Stimulated activated CD4-positive, alpha-beta T cell treated with anti-CD3 and anti-CD28 coated beads, TNF-alpha, amount 100 ng/mL, for 4 hours (primary cell): ENCODE measurements at places on chromosomes 3 and 15.

GRCh38 chr15:52370010-52370409 lies 74.4 kb upstream of the MYO5C start:
- DNase-seq = no peak

DNA sequence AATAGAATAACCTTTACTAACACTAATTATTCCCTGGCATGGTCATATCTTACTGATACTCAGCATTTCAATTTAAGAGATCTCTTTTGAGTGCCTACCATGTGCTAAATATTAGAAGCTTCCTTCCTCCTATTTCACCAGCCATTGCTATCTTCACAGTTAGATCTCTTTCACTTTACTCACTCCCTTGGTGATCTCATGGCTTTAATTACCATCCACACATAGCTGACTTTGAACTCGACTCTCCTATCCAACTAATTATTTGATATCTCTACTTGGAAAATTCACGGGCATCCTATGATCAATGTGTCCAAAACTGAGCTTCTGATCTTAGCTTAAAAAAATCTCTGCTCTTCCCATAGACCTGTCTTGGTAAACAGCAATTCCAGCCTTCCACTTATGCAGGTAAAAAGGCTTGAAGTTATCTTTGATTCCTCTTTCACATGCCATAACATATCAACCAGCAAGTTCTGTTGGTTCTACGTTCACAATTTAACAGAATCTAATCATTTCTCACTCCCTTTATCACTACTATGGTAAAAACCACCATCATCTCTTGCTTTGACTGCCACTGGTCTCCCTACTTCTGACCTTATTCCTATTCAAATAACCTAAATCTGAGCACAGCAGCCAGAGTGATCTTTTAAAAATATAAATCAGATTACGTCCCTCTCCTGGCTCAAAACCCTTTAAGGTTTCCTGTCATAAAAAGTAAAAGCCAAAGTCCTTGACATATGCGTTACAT lies 41.8 kb downstream of the HLTF start:
- DNase-seq = no peak

DNA sequence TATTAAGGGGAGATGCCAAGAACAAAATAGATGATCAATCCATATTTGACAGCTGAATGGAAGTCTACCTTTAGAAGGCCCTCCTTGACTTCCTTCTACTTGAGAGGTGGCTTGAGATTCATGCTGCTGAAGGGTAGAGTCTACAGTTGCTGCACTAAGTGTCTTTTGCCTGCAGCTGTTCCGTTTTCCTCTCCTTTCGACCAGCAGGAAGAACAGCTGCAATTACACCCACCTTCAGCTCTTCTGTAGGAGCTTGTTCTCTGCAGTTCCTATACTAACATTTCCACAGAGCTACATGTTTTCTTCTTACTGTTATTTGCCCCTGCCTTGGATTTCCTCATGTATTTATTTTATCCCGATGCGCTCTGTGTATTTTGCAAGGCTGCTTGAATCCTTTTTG lies 79.1 kb downstream of the ARRDC4 start:
- no peak for DNase-seq

DNA sequence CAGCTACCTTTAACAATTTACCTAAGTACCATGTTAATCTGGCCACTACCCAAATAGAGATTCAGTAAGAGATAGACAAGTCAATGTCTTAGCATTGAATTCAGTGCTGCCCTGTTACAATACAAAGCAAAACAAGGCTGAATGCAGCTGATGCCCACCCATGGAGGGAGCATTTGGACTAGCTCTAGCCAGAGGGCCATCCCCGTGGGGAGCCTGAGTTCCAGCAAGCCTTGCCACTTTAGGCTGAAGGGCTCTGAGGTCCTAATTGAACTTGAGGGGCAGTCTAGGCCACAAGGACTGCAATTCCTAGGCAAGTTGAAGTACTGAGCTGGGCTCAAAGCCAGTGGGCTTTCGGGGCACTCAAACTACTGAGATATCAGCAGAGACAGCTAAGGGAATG lies 265.9 kb downstream of the EFHB start:
- DNase-seq = no peak

- no peak for DNase-seq
Measured at GRCh38 chr15:100931143-100931890, 12.2 kb downstream of the LRRK1 start.

GRCh38 chr15:49919034-49919433 lies 200.0 kb downstream of the ATP8B4 start:
- DNase-seq = no peak

DNA sequence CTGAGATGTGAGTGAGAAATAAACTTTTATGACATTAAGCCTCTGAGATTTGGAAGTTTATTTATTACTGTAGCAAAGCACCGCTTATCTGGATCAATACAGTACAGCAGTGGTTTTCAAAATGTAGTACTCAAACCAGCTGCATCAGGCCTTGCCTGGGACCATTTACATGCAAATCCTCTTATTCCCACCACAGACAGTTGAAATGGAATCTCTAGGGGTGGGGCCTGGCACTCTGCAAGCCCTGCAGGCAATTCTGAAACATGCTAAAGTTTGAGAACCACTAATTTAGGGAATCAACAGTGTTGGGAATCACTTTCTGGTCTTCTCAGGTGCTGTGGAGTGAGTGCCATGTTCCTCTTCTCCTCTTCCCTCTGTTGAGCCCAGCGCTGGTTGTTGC lies 77.8 kb upstream of the TAMM41 start:
- no peak for DNase-seq

DNA sequence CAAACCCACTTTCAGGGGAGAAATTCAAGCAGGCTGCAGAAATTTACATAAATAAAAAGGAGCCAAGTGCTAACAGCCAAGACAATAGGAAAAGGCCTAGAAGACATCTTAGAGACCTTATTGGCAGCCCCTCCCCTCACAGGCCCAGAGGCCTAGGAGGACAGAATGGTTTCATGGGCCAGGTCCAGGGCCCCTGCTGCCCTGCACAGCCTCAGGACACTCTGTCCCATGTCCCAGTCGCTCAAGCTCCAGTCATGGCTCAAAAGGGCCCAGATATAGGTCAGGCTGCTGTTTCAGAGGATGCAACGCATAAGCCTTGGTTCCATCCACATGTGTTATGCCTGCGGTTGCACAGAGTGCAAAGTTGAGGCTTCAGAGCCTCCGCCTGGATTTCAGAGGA lies 55.8 kb downstream of the SLC41A3 start:
- DNase-seq = no peak

- no peak for DNase-seq
Measured at GRCh38 chr3:128282380-128283196, 129.3 kb downstream of the EEFSEC start.

- no peak for DNase-seq
Measured at GRCh38 chr15:25327686-25328085, 111.1 kb downstream of the UBE3A start.

GRCh38 chr15:25847051-25847450 lies 16.1 kb downstream of the ATP10A start:
- no peak for DNase-seq

GRCh38 chr15:47639042-47639441 lies 78.3 kb upstream of the SEMA6D start:
- no peak for DNase-seq

DNA sequence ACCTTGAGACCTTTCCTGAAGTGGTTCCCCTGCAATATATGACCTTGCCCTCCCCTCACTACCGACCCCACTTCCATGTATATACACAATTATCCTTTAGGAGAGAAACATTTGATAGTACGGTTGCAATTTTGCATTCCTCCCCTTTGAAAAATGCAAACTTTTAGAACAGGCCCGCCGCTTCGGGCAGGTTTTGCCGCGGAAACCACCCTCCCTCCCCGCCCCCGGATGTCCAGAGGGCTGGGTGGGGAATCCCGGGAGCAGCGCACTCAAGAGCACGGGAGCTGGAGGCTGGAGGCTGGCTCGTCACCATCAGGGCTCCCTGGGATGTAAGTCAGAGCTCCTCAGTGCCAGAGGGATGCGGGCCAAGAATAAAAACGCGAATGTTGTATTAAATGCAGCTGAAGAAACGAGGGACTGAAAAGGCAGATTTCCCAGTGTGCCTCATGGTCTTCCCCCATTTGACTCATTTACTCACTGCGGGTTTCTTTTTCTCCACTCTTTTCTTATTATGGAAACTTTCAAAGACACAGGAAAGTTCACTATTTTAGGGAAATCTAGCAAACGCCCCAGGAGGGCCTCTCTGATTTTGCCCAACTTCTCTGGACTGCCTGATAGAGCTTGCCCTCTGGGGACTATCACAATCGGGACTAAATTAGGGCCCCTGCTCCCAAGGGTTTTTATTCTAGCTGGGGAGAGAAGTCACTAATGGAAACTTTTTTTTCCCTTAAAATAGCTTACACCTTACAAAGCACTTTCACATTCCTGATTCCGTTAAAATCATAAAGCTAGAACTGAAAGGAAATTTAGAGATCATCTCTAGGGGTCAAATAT lies 2.9 kb upstream of the USP3 start:
- no peak for DNase-seq

GRCh38 chr3:188562144-188562543 lies 408.2 kb downstream of the LPP start:
- no peak for DNase-seq

DNA sequence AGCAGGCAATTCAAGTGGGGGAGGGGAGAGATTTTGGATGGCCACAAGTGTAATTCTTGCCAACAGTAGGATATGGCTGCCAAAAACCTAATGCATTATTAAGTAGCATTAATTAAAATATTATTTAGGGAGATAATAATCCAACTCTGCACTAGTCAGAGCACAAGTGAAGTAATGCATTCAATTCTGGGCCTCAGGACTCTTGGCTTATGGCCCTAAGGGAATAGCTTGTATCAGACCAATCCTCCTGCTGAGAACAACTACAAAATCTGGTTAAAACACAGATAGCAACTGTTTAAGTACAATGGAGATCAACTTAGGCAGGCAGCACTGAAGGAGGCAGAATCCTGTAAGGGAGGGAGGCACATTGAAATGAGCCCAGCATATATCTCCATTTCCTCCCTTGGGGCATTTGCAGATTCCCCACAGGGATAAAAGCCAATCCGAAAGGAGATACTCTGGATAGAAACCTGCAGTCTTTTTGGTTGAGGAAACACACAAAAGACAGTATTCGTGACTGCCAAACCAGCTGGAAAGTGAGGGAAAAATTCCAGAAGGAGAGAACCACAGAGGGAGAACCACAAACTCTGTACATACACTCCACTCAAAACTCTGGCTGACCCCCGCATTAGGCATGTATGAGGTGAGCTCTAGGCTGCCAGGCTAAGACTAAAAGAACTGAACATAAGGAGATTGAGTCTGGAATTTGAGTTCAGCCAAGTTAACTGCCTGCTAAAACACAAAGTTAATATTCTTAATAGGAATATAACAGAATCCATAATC lies 57.4 kb downstream of the ETFA start:
- no peak for DNase-seq

GRCh38 chr15:85019815-85020590 lies 38.3 kb downstream of the PDE8A start:
- DNase-seq = no peak

GRCh38 chr3:36991147-36991546 lies 1.8 kb downstream of the EPM2AIP1 start:
- no peak for DNase-seq

DNA sequence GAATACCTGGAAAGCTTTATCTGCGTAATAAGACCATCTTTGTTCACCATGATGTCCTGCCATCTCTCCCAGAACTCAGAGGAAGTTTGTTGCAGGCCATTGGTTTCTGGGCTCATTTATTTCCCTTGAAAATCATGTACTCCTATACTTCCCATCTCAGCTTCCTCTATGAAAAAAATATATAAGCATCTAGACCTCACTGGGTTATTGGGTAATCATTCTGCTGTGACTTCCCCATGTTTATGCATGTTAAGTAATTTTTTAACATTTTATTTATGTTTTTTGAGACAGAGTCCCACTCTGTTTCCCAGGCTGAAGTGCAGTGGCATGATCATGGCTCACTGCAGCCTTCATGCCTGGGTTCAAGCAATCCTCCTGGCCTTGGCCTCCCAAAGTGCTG lies 184.5 kb downstream of the ZPLD1 start:
- DNase-seq = no peak

DNA sequence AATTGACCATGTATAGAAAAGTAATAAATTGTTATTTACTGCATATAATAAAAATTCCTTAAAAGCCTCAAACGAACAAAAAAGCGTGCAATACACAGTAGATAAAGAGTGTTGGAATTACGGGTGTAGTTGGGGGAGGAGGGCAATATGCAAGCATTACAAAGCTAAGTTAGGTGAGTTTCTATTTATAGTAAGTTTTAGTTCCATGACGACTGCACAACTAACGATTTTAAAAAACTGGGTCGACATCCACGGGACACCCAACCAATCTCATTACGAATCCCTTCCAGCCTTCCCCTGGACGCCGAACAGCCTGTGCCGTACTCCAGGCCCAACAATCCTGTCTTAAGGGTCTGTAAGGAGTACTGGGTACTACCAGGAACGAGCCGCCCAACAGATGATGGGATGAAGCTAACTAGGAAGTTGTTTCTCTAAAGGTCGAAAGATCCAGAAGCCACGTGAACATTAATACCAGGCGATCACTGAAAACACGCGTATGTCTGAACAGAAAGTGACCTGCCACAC lies 677 bp downstream of the POLQ start:
- DNase-seq = peak; percentile 0

- no peak for DNase-seq
Measured at GRCh38 chr3:175255698-175256097, 396.6 kb downstream of the NAALADL2 start.

DNA sequence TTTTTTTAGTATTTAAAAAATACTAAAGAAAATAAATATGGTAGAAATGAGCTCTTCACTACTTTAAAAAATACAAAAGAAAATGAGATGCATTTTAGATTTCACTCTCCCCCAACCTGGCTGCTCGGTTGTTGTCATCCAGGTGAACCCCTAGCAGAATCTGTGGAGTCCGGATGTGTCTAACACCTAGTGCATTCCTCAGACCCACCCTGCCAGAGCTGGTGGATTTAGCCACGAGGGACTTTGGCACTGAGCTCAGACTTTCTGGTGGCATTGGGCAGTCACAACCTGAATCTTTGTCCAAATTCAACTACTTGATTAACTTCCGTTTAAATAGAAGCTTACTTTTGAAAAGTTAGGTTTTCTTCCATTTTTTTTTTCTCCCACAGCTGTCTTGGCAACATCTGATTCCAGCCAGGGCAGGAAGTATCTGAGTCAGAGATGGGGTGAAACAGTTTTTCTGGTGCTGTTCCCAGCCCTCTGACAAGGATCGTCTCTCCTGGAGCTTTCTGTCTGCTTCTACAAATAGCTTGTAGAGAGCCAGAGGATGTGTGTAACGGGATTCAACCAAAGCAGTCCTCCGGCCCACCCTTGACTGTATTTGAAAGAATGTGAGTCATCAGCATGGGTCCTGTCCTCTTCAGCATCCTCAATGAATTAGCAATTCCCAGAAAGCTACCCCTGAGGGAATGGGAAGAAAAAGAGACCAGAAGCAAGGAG lies 301.8 kb upstream of the MCTP2 start:
- no peak for DNase-seq

DNA sequence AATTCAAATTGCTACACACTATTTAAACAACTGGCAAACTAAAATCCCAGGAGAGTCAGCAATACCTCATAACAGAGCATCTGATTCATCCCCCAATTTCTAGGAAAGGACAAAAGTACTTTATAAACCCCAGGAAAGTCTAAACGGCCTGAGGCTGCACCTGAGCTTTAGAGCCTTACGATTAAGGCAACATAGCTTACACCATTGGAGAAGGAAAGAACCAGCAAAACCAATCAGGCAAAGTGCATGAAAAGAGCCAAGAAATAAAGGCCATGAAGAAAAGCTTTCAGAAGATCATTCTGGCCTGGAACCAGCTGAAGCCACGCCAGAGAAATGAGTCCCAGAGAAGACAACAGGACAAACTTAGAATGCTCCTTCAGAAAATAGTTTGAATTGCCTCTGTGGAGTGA lies 48.1 kb downstream of the PTPN9 start:
- no peak for DNase-seq
